Left lobe of liver (tissue), 2 donors: ENCODE measurements at places on chromosomes 4 and X.

GRCh38 chr4:14070289-14070880 is 442.9 kb upstream of the BOD1L1 start:
- DNase-seq, result no peak

DNA sequence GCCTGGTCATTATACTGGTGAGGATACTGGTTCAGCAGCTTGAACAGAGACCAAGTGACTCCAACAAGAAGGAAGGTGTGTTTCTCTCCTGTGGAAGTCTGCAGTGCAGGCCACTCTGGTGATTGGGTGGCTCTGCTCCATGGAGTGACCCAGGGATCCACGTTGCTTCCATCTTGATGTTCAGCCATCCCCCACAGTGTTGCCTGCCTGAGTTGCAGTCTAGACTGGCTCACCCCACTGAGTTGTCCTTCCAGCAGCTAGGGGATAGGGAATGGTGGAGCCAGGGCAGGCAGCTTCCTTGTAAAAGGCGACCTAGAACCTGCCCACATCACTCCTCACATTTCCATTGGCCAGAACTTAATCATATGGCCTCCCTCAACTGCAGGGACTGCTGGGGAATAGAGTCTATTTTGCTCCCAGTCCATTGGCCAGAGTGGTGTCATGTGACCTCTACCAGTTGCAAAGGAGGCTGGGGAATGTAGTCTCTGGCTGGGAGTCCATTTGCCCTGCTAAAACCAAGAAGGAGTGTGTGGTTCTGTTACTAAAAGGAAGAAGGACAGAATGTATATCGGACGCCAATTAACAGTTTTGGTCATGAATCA is 8.0 kb downstream of the MAN2B2 start:
- no peak for DNase-seq

GRCh38 chrX:10016519-10017132 is 49.5 kb downstream of the CLDN34 start:
- DNase-seq, result no peak

- DNase-seq, result no peak
These were observed 583.1 kb downstream of the INPP4B start for GRCh38 chr4:142262956-142263355.

GRCh38 chr4:159398236-159398638 is 295.4 kb downstream of the RAPGEF2 start:
- DNase-seq, result no peak

DNA sequence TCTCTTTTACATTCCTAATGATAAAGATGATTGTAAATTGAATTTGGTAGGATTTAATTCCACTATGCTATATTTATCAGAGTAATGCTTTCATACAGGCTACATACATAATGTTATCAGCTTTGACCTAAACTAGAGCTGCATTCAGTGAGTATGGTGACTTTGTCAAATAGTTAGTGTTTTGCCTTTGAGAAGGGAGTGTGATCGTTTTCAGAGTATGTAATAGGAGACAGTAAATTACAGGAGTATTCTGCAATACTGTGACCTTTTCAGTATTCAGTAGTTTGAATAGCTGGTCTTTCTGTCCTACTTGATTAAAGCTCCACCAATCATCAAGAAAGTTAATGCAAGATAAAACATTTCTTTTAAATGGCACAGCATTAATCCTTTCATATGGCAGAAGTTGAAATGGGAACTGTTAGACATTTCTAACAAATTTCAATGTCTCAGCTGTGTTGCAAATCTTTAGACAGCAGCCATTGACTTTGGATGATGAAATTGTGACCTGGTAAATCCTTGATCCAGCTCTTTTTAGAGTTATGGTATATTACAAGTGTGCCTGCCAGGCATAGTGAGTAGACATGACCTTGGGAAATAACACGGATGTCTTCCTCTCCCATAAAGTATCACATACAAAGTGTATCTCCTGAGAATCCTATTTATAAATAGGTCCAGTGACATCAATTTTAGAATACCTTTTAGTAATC is 455.3 kb downstream of the KCTD8 start:
- no peak for DNase-seq

DNA sequence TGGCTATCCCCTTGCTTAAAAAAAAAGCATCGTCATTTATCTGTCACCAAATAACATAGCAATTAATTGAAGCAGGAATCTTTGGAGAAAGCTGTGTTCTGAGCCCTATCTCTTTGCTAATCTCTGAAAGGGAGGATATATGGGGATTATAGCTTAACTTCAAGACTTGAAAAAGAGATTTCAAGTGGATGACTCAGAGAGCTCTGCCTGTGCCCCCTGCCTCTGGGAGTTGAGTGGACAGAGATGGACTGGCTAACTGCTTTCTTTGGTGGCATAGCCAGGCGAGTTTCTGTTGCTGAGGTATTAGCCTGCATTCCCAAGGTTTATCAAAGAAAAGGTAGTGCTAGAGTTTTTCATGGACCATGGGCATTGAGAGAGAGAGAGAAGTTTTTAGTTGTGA is 91.6 kb downstream of the DDIT4L start:
- no peak for DNase-seq

- DNase-seq, result no peak
These were observed 46.1 kb downstream of the MBNL3 start for GRCh38 chrX:132442691-132443090.

- DNase-seq, result no peak
These were observed 66.8 kb upstream of the ANK2 start for GRCh38 chr4:112982680-112983079.

GRCh38 chr4:107577743-107578142 is 142.3 kb downstream of the PAPSS1 start:
- no peak for DNase-seq

GRCh38 chr4:170323623-170324022 is 233.9 kb upstream of the AADAT start:
- DNase-seq, result no peak

DNA sequence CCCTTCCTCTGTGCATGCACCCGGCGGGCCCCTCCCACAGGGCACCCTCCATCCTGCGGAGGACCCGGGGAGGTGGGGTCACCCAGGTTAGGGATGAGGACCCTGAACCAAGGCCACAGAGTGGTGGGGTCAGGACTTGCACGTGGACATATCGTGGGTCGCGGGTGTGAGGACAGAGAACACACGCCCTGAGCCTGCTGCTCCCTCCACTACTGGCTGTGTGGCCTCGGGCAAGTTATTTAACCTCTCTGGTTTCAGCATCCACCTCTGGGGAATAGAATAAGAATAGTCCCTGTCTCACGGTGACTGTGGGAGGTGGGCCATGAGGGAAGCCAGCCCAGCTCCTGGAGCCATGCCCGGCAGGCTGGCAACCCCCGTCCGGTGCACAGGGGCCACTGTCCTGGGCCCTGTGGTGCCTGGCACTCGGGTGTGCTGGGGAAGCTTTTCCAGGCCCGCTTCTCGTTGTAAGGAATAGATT is 5.1 kb downstream of the PSAPL1 start:
- no peak for DNase-seq

DNA sequence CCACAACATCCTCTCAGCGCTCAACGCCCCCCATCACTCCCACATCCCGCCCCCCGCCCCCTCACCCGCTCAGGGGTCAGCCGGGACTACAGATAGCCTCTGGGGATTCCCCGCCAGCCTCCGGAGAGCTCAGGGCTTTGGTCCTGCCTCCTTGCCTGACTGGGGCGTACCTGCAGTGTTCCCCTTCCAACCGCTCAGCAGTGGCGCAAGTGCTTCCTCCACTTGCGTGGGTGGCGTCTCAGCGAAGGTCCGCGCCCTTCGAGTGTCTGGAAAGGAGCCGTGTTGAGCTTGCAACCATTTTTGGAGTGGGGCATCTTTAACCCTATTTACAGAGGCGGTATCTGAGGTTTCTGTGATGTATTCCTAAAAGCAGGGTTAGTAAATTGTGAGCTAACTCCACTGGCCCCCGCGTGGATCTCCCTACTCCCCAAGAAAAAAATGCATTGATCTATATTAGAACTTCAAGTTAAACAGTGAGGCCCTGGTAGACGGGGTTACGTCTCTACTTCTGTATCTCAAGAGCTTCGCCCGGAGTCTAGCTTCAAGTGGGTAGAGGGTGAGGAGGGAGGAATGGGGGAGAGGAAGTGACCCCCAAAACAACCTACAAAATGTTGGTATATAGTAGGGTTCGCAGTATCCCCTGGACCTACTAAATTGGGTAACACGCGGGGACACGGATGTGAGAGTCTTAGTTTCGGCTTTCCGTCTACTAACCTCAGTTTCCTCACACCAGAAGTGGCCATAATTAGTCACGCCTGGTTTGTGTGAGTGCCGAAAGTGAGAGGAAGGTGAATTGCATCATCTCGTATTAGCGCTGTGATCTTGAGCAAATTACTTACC is 16.1 kb downstream of the NKX3-2 start:
- DNase-seq, result no peak

GRCh38 chrX:148601034-148601433 is 100.6 kb downstream of the AFF2 start:
- DNase-seq, result no peak

- no peak for DNase-seq
These were observed 13.6 kb upstream of the MAGED4B start for GRCh38 chrX:52082578-52082977.

- DNase-seq, result no peak
These were observed 24.2 kb downstream of the CASP3 start for GRCh38 chr4:184624972-184625554.

- no peak for DNase-seq
These were observed 166.0 kb downstream of the ATG4A start for GRCh38 chrX:108257556-108257955.

DNA sequence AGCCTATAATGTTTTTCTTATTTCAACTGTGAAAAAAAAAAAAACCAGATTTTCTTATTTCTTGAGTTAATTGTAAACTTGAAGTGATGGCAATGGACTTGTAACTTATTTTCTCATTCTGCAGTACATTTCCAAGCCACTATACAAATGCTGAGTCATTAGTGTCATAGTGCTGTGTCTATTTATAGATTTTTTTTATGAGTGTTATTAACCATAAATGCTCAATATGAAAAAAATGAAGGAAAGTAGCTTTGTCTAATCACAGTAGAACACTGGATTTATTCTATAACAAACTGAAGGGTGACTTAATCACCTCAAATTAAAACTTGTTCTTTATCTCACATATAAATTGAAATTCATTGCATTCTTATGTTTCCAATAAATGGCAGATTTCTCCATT is 718.6 kb downstream of the CCSER1 start:
- no peak for DNase-seq

DNA sequence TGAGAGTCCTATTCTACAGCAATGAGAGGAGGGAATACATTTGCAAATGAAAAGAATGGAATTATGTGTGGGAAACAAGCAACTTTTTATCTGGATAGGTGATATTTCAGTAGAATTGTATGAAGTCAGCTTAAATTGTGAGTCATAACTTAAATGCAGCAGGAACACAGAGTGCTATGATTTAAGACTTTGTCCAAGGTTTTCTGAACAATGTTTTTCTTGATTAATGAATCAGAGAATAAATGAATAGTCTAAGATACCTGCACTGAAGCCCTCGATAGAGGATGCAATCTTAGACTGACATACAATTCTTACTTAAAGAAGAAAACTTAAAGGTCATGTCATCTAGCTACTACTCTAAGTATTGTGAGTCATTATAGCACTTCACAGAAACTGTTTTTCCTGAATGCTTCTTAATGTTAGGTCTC is 8.0 kb downstream of the ARHGEF38 start:
- no peak for DNase-seq

GRCh38 chr4:62070291-62070852 is 870.2 kb downstream of the ADGRL3 start:
- no peak for DNase-seq

DNA sequence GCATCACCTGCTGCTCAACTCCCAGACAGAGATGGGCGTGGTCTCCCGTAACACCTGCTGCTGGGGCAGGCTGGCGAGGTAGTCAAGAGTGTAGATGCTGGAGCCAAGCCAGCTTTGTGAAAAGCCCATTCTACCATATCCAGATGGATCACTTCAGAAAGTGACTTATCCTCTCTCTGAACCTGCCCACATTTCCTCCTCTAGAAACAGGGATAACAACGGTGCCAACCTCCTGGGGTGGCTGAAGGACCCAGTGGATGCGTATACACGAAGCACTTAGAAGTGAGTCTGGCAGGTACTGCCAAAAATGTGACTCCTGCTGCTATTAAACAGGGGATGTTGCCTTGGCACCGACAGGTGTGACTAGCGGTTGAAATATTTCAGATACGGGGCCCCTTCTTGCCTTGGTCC is 95.8 kb downstream of the SORBS2 start:
- no peak for DNase-seq

DNA sequence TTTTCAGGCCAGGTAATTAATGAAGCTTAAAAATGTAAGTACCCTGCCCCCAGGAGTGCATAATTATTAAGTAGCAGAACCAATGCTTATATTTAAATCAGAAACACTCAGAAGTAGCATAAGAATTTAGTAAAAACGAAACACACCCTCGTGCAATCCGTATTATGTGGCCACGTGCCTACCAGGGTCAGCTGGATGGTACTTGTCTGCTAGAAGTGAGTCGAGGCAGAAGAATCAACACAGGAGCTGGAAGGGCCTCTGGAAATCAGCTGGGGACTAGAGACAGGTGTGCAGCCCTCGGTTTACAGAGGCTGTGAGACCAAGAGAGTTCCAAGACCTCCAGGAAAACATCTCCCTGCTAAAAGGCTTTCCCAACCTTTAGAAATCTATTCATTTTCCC is 559 bp upstream of the FAM47E start:
- no peak for DNase-seq

- DNase-seq, result no peak
These were observed 61.1 kb downstream of the ZNF518B start for GRCh38 chr4:10395971-10396580.

DNA sequence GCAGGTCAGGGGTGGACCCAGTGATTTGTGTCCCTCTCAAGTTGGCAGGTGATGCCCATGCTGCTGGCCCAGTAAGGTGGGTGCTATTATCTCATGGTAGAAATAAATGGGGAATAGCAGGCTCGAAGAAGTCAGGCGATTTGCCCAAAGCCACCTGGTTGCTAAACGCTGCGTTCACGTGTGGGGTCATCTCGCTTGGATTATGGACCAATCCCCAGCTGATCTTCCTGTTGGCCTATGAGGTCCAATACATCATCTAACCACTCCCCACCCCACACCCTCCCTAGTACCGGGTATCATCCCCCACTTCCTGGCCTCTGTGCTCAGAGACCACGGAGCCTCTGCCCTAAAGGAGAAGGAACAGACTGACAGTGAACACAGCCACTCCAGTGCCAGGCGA is 18.3 kb upstream of the MSX1 start:
- no peak for DNase-seq
